H1 (cell line): ENCODE measurements at places on chromosomes 1 and 21. TPM values are rescaled to one million over a fixed set of nuclear protein-coding genes. Genes with fewer than 3 reads are reported as not detected.

- H3K4me3 ChIP-seq = no peak overlapping the region
- H3K36me3 ChIP-seq = no peaks in the 10 kb centered on the region
- H3K27me3 ChIP-seq = no peaks in the 10 kb centered on the region
- no peak overlapping the region for H3K27ac ChIP-seq
- no peak for DNase-seq
- H3K4me1 ChIP-seq = peaks cover 5% of the 10 kb centered on the region; the same call in 1 of the 2 replicates
These were observed 34.9 kb upstream of the CACHD1 start for GRCh38 chr1:64435000-64435399.

DNA sequence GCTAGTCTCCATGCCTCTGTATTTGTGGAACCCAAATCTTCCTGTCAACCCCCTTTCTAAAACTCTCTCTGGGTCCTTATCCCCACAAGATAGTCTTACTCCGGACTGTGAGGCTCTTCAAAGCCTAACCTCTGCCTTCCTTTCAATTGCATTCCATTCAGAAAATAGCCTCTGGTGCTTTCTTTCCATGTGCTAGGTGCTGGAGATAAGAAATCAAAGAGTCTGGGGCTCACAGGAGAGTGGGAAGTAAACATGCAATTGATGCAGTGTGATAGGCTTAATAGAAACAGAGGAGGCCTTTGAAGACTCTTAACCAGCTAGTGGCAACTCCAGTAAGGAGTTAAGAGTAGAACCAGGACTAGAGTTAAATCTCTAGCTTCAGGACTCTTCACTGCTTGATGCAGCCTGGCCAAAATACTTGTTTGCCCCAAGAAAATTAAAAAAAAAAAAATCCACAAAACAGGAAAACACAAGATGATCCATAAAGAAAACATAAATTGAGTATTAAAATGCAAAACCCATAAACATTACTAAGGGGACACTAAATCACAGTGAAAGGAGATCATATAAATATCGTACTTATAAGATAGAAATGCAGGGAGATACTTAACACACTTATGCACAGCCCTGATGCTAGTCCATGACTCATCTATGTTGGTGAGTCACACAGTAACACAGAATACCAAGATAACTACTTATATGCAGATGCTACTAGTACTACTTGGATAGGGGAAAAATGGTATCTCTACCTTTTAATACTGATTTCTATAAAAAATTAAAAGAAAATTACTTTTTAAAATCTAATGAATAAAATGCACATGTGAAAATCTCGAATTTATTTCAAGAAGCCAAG lies 341.5 kb downstream of the KCNH1 start:
- no peak overlapping the region for H3K4me3 ChIP-seq
- no peak for DNase-seq
- H3K36me3 ChIP-seq = no peaks in the 10 kb centered on the region

DNA sequence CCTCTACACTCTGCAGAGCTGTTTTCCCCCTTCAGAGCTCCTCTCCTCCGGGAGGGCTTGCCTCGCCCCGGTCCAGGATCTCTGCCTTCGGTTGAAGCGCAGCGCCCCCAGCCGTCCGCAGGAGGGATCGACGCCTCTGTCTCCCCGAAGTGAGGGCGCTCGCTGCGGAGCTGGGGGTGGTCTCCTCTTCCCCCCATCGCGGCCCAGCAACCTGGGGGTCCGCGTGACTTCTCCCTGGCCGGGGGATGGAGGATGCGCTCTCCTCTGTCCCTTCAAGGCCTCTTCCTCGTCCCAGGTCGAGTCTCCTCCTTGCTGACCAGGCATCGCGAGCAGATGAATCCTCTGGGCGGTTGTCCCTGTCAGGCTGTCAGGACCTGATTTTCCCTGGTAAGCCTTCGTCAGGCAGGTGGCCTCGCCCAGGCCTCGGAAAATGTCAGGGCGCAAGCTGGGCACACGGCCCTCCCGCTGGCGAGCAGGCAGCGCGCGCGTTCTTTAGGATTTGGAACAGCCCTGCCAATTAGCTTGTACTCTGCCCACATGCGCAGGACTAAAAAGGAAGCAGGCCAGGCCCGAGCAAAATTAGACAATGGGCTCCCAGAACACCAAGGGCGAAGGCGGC lies 90.5 kb downstream of the EDEM3 start:
- H3K4me3 ChIP-seq = peak overlapping the region; percentile 5; the same call in 1 of the 2 replicates
- H3K27me3 ChIP-seq = peaks cover 3% of the 10 kb centered on the region; the same call in 1 of the 2 replicates
- no peaks in the 10 kb centered on the region for H3K36me3 ChIP-seq
- no peak overlapping the region for H3K27ac ChIP-seq
- H3K4me1 ChIP-seq = peaks cover 16% of the 10 kb centered on the region; the same call in 1 of the 2 replicates

DNA sequence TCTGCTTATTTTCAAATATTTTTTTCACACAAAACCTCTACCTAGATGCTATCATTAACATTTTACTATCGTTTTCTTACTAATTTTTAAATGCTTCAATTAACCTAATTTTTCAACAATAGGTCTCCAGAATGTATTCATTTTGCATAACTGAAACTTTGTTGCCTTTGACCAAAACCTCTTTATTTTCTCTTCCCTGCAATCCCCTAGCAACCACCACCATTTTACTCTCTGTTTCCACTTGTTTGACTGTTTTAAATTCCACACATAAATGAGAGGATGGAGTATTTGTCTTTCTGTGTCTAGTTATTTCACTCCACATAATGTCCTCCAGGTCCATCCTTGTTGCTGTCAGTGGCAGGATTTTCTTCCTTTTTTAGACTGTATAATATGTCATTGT lies 9.5 kb upstream of the F13B start:
- no peaks in the 10 kb centered on the region for H3K27me3 ChIP-seq
- no peaks in the 10 kb centered on the region for H3K36me3 ChIP-seq
- no peak for DNase-seq
- no peak overlapping the region for H3K27ac ChIP-seq
- H3K4me3 ChIP-seq = no peak overlapping the region
- no peaks in the 10 kb centered on the region for H3K4me1 ChIP-seq

- H3K4me1 ChIP-seq = no peaks in the 10 kb centered on the region
- no peak for DNase-seq
- no peak overlapping the region for H3K27ac ChIP-seq
- H3K36me3 ChIP-seq = peaks cover 7% of the 10 kb centered on the region
- no peaks in the 10 kb centered on the region for H3K27me3 ChIP-seq
These were observed 54.7 kb downstream of the NTPCR start for GRCh38 chr1:233005156-233005555.

Gene ST6GALNAC3
- total RNA-seq = 17.2 and 19.0 TPM in 2 replicates
